ENCODE measurements at places on chromosomes 13 and 19.

DNA sequence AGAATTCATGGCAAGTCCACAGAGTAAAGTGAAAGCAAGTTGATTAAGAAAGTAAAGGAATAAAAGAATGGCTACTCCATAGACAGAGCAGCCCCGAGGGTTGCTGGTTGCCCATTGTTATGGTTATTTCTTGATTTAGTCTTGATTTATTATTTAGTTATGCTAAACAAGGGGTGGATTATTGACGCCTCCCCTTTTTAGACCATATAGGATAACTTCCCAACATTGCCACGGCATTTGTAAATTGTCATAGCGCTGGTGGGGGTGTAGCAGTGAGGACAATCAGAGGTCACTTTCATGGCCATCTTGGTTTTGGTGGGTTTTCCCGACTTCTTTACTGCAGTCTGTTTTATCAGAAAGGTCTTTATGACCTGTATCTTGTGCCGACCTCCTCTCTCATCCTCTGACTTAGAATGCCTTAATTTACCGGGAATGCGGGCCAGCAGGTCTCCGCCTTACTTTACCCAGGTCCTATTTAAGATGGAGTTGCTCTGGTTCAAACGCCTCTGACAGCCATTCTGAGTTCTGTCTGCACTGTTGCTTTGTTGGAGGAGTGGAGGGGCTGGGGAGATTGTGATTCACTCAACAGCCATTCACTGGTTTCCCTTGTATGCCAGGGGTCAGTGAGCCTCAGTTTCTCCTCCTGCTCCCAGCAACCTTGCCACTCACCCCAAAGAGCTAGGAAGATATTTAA is 27.6 kb downstream of the HPN start:
- DNase-seq: no peak

DNA sequence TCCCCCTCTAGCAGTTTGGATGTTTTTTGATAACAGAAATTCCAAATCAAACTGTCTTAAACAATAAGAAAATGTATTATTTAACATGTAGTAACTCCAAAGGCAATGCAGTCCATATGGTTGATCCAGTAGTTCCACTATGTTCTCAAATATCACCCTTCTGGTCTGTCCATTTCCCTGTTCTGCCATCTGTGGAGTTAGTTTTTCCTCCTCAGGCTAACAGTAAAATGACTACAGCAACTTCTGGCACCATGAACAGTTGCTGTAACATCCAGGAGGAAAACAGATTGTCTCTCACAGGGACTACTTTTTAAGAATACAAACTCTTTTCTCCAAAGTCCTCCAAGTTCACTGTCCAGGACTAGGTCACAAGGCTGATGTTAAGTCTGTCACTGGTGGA is 455.4 kb downstream of the FGF14 start:
- DNase-seq: no peak

DNA sequence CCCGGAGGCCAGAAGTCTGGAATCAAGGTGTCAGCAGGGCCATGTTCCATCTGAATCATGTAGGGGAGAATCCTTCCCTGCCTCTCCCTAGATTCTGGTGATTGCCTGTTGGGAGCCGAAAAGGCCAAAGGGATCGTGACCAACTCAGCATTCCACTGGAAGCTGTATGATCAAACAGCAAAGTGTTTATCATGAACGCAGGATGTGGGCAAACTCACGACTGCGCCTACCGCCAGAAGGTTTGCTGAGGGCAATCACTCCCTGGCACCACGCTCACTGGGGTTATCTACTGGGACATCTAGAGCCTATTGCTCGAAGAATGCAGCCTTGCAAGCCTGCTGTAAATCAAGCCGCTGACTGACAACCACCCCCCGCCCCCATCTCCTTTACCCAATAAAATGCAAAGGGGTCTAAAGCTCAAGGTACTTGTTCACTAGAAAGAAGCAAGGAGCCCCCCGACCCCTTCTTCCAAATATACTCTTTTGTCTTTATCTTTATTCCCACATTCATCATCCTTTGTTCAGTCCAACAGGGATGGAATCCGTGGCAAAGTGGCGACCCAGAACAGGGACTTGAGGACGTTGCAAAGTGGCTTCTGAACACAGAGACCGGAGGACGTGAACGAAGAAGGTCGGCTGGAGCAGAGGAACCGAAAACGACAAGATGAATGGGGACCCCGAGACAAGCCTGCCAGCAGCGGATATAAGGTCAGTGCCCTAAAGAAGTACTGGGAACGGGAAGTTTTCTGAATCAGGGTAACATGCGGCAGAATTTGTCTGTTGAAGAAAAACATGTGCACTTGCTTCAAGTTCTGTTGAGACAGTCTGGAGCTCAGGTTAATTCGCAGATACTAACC is 16.8 kb downstream of the CLEC4M start:
- DNase-seq: no peak

DNA sequence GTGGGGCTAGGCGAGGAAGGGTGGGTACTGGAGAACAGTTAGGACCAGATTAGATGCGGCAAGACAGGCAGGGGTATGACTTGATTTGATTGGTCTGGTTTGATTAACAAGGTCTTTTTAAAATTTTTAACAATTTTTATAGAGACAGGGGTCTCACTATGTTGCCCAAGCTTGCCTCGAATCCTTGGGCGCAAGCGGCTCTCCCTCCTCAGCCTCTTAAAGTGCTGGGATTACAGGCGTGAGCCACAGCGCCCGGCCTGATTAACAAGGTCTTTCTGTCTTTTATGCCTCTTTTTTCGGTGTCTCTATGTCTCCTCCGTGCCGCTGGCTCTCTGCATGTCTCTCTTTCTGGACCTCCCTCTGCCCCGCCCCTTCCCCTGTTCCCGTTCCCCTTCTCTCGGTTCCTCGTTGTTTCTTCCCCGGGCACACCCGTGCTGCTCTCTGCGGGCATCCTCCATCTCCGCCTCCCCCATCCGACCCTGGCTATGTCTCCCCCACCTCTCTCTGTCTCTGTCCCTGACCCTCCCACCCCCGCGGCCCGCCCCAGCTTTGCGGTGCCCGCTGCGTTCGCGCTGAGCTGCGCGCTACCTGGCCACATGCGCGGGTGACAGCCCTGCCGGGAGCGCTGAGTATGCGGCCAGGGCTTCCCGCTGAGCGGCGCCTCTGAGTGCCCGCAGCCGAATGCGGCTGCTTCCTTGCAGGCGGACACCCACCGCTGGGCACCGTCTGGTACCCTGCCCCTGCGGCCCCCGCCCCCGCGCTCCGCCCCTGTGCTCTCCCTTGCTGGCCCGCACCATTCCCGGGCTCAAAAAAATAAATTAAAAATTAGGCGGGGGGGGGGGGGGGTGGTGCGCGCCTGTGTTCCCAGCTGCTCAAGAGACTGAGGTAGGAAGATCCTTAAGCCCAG is 8.1 kb upstream of the SDHAF1 start:
- peak; percentile 31 for DNase-seq

GRCh38 chr19:35077411-35078223 is 36.1 kb downstream of the HPN start:
- no peak for DNase-seq

DNA sequence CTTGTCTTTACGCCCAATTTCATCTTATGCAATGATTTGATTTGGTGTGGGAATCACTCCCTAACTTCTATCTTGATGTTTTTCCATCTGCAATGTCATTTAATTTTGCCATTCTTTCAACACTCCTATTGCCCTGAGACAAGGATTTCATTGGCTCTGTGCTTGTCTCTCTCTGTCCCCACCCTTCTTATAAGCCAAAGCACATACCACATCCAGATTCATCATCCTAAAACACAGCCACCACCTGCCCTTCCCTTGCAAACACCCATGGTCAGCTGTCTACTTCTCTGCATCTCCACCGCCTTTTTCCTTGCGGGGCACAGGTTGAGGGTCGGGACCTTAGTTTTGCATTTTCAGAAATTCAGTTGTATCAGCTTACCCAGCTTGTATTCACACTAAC is 225.8 kb upstream of the SOX21 start:
- no peak for DNase-seq

- no peak for DNase-seq
These were observed 651 bp upstream of the POLR1D start for GRCh38 chr13:27621116-27621365.

DNA sequence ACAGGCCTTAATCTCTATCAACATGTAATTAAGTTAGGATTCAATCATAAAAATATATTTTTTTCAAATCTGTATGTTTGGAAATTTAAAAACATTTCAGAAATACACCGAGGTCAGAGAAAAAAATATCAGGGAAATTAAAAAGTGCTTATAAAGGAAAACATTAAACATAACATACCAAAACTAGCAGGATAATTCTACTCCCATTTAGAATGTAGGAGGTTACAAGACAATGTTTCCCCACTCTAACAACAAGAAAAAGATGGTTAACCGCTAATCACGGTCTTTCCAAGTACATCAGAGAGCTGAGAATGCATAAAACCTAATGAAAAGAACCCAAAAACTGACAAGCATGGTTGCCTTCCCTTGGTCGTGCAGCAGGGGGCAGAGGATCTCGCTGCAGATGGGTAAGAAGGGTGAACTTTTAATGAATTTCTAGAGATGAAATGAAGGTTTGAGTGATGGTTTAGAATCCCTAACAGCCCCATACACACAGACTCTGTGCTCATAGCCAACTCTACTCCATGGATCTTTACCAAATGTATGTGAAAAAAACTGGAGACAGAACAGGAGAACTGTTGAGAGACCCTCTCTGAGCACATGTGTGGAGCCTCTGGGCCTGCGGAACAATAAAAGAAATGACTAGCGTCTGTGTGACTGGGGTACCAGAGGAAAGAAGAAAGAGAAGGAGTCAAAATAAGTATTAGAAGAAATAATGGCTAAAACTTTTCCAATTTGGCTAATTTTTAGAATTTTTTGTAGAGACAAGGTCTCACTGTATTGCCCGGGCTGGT is 51.3 kb upstream of the LSM14A start:
- DNase-seq: no peak

DNA sequence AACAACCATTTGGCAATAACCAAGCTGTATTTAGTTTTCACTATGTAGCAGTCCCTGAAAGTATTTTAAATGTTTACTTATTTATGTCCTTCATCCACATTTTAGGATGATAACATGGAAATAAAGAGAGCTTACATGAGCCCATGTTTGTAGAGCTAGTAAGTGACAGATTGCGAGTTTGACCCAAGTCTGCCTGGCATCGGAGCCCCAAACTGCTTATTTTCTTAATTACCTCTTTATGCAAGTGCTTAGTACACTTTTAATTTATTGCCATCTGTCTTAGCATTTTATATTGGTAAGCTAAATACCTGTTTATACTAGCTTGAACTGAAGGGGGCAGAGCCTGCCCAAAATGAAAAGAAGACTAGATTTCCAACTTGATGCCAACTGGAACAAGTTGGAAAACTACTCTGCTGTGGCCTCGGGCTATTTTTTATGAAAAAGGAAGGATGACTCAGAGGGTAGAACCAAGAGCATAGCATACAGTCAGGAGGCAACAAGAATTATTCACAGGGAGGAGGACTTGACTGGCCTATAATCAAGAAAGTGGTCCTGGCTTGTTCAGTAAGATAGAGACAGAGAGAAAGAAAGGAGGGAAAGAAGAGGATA is 150.2 kb downstream of the NDFIP2 start:
- DNase-seq: no peak

All from DMS79 (cell line).